ENCODE measurements at places on chromosomes 16 and 17. TPM values are rescaled to one million over a fixed set of nuclear protein-coding genes. Genes with fewer than 3 reads are reported as not detected.

The FOXC2 gene
- 1.9 TPM for total RNA-seq

The MMP2 gene
- total RNA-seq = 286 TPM

The CDC42EP4 gene
- total RNA-seq = 107 TPM

The MEOX1 gene
- total RNA-seq = 1.9 TPM

The KCNAB3 gene
- total RNA-seq = 2.1 TPM

The ABHD15 gene
- 19.8 TPM for total RNA-seq

The NEUROD2 gene
- total RNA-seq = not detected

The CCDC40 gene
- total RNA-seq = 6.7 TPM

The UTS2R gene
- total RNA-seq = 5.3 TPM

The ALDH3A1 gene
- total RNA-seq = 1.6 TPM

GRCh38 chr16:2701272-2701671, 18.8 kb downstream of the PRSS27 start:
- no peak for DNase-seq

- DNase-seq = no peak
These were observed 11.4 kb upstream of the C1QL1 start for GRCh38 chr17:44979426-44979995.

DNA sequence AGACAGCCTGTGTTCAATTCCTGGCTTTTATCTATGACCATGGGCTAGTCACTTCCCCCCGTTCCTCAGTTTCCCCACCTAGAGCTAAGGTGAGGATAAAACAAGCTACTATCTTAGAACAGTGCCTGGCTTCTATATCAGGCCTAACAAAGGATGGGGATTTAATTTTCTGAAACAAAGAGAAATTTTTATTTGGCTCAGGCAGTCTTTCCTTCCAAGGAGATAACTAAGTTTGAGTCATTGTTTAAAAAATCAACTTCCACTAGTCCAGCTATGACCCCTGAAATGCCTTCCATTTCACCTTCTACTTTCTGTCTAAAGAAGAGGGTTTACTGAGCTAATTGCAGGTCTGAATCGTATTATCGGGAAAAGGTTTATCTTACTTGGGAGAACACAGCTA, 99.0 kb downstream of the CMIP start:
- no peak for DNase-seq

- no peak for DNase-seq
These were observed 7.7 kb downstream of the FOXL1 start for GRCh38 chr16:86585821-86586611.

DNA sequence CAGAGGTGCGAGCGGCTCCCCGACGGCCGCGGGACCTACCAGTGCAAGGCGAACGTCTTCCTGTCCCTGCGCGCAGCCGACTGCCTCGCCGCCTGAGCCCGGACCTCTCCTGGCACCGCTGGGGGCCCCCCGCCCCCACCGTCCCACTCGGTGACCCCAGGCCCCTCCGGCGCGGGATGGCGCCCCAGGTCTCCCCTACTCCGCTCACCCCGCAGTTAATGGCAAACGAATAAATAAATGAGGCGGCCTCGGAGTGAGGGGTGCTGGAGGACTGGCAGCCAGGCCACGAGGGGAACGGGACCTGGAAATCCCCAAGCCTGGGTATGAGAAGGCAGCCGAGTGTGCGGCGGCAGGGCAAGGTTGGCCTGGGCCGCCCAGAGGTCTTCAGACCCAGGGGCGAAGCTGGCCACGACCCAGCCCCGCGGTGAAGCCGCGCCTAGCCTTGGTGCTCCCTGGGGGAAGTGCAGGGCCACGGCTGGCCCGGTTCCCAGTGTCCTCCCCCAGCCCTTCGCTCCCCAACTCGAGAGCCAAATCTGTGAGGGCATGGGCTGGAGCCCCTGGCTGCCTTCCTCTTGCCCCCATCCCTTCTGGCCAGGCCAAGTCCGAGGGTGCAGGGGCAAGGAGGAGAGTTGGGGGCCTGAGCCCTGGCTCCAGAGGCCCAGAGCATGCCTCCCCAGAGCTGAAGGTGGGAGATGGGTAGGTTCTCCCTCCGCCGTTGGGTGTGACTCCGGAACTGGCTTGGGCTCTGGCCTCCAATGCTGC, 796 bp downstream of the NPB start:
- no peak for DNase-seq

GRCh38 chr17:43316522-43317142, 82.2 kb upstream of the ARL4D start:
- DNase-seq = peak; percentile 13

DNA sequence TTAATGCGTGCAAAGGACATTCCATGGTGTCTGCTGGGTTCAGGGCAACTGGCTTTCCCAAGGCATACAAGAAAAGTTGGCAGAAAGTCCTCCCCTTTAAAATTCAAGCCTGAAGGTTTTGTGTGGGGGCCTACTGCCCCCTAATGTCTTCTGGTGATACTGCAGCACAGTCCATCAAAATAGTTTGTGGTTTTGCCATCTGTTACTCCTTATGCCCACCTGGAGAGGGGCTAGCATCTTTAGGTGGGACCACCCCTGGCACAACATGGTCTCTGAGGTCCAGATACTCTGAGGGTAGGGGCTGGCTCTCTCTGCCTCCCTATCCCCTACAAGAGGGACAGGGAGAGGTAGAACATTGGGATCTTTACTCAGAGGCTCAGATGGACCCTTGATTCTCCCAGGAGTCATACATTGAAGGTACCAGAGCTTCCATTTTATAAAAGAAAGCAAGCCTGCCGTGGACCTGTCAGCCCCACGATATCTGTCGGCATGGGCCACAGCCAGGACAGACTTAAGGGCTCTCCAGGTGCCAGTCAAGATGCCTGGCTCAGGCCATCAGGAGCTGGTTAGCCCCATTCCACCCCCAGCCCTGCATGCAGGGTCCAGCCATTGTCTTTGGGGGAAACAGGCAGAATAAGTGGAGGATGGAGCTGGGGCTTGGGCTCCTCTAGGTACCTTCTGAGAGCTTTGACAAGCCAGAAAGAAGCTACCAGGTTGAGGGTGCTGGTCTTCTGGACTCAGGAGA, 6.3 kb downstream of the ESRP2 start:
- DNase-seq = peak; percentile 43

DNA sequence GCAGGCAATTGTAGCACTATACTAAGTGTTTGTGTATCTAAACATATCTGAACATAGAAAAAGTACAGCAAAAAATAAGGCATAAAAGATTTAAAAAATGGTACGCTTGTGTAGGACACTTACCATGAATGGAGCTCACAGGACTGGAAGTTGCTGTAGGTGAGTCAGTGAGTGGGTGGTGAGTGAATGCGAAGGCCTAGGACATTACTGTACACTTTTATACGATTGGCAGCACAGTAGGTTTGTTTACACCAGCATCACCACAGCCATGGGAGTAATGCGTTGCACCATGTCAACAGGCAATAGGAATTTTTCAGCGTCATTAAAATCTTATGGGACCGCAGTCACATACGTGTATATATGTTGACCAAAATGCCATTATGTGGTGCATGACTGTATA, 45.6 kb downstream of the DNAH9 start:
- DNase-seq = no peak

DNA sequence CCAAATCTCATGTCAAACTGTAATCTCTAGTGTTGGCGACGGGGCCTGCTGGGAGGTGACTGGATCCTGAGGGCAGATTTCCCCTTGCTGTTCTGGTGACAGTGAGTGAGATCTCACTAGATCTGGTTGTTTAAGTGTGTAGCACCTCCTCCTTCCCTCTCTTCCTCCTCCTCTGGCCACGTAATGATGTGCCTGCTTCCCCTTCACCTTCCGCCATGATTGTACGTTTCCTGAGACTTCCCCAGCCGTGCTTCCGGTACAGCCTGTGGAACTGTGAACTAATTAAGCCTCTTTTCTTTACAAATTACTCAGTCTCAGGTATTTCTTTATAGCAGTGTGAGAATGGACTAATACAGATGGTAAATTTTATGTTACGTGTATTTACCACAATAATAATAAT, 49.2 kb downstream of the METTL16 start:
- no peak for DNase-seq

DNA sequence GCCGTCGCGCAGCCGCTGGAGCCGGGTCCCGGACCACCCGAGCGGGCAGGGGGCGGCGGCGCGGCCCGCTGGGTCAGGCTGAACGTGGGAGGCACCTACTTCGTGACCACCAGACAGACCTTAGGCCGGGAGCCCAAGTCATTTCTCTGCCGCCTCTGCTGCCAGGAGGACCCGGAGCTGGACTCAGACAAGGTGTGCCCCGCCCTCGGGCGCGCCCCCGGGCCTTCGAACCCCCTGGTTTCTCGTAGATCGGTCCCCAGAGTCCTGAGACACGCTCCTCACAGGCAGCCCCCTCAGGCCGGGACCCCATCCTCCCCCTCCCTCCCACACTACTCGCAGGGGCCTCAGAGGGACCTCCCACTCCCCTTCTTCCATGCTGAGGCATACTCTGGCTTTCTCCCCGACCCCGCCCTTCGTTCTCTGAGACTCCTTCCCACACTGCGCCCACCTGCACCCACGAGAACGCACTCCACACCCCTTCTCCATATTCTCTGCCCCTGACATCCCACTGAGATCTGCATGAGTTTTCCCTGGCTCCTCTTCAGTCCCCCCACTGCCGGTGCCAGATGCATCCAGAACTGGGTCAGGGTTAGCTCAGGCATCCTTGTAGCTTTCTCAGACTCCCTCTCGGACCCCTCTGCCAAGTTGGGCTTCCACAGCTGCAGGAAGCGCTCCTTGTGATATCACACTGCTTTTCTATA, 523 bp downstream of the KCTD2 start:
- DNase-seq = peak; percentile 39

DNA sequence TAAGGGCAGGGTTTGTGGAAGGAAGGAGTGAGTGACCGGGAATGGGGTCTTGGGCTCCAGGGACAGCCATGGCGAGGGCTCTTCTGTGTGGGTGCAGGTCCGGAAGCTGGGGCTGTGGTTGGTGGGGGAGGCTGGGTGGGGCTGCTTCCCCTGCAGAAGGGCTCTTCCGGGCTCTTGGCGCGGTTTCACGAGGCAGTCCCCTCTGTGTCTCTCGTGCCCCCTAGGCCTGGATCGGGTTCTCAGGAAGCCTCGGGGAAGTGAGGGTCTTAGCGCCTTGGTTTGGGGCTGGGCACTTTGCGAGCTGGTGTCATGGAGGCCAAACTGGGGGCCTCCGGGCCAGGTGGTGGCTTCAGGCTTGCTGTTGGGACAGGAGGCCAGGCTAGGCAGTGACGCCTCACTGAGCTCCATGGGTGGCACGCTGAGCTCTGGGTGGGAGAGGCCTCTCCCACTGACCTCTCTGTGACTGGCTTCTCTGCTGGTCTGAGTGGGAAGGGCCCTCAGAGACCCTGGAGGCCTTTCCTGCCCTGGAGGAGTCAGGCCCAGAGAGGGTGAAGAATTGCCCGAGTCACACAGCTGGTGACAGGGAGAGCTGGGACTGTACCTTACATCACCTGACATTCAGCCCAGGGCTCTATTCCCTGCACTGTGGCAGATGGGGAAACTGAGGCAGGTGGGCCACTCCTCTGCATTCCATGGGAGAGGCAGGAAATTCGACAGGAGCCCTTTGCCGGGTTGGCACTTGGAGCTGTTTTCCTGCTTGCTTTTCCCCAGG, 8.2 kb downstream of the ADCY7 start:
- no peak for DNase-seq

DNA sequence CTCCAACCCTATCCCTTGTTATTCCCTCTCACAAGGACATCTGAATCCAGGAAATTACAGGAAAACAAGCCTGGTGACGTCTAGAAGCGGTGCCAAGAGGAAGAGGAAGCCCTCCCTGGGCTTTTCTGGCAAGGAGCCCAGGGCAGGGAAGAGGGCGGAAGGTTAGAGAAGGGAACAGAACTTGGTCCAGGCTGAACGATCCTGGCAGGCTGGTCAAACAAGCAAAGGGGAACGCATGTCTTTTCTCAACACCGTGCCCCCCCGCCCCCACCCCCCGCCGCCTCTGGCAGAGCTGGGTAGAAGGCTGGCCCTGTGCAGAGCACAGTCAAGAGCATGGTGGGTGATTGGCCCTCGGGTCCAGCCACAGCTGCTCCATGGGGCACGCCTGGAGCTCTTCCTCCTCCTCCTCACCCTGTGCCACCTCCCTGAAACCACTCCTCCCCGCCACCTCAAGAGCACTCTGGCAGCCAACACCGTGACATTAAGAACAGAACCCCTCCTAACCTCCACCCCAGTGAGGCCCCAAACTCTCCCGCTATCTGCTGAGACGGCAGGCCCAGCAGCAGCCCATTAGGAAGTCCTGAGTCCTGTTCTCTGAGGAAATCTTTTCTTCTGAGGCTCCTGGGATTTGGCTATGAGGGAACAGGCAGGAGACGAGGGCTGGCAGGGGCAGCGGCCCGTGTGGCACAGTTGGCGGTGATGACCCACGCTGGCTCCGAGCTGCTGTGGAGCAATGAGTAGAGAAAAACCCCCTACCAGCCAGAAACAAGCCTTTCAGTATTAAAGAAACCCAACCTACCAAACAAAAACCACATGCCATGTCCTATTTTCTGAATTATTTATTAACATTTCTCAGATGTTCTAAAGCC, 7.3 kb downstream of the C16orf86 start:
- peak; percentile 64 for DNase-seq

- DNase-seq = no peak
These were observed 143.2 kb upstream of the ASIC2 start for GRCh38 chr17:33436321-33436720.

DNA sequence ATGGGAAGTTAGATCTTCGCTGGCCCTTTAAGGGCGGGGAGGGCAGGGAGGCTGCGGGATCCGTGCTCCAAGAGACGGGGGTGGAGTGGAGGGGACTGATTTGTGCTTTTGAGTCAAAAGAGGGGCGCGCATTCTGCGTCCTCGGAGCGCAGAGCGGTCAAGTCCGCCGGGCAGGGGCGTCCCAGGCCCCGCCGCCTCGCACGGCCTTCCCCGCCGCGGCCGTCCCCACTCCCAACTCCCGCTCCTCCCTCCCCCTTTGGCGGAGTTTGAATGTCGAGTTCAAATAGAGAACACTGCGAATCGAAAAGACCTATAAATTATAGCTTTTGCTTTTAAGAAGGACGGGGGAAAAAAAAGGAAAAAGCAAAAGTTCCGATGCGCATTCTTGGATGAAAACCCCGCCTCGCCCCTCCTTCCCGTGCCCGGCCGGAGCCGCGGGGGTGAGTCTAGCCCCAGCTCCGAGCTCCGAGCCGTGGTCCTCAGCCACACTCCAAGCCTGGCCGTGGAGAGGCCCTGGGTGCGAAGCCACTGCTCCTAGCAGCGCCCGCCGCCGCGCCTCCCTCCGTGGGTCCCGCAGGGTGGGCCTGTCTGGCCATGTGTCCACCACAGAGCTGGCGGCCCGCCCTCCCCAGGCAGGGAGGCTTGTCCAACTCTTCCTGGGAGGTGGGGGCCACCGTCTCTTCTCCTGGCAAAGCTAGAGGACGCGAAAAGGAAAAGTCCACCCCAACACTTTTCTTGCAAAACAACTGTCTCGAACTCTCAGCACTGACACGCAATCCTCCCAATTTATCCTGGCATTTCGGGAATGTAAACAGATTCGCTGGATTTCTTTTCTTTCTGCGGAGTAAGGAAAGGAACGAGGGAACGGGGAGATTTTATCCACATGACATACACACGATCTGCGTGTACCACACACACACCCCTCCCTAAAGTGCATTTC, 3.6 kb downstream of the CBX8 start:
- DNase-seq = no peak

DNA sequence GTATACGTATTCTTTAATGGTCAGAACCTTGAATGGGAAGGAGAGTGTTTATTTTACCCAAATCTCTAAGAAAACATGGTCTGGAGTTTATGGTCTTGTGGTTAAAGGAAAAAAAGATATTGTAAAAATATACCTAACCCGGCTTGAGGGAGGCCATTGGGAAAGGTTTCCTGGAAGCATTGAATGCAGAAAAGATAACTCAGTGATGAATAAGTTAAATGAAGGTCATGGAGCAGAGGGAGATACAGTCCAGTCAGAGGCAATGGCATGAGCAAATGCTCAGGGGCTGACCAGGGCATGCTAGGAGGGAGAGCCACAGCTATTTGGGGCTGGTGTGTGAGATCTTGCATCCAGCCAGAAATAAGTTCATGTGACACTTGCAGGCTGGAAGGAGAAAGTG, 430.4 kb upstream of the CDH5 start:
- DNase-seq = no peak
